ENCODE measurements at places on chromosomes 3 and 15. TPM values are rescaled to one million over a fixed set of nuclear protein-coding genes. Genes with fewer than 3 reads are reported as not detected.

Gene LTK
- 7.3 TPM for polyA plus RNA-seq

Gene B3GALNT1
- polyA plus RNA-seq = 2.0 TPM

Gene INKA1
- polyA plus RNA-seq = 1.1 TPM

Gene GOLGA8N
- 0.86 TPM for polyA plus RNA-seq

Gene CPLX3
- polyA plus RNA-seq = not detected
